ENCODE measurements at places on chromosomes 13 and 19.
A peak's percentile ranks its signal among the peaks of the same experiment; 100 is the strongest.

DNA sequence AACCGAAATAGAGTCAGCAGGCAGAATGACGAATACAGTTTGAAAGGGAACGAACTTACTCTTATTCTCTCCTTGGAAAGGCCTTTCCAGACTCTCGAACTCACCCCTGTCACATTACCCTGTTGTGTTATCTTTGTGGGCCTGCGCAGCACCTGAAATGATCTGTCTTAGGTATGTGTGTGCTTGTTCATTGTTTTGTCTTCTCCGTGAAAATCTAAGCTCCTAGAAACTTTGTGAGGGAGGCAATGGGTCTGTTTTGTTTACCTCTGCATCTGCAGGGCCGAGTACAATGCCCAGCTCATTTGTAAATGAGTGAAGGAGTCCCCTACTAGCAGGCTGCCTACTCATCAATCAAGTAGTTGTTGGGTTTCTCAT is 19.6 kb downstream of the HMGB1 start:
- DNase-seq = no peak

- no peak for DNase-seq
Observed at GRCh38 chr19:1217366-1217765, 11.8 kb downstream of the STK11 start.

GRCh38 chr13:48504606-48505005 is 28.3 kb downstream of the RCBTB2 start:
- DNase-seq = no peak

- no peak for DNase-seq
Observed at GRCh38 chr13:42055500-42056085, 7.1 kb downstream of the DGKH start.

- DNase-seq = no peak
Observed at GRCh38 chr19:17021328-17021727, 5.3 kb downstream of the CPAMD8 start.

DNA sequence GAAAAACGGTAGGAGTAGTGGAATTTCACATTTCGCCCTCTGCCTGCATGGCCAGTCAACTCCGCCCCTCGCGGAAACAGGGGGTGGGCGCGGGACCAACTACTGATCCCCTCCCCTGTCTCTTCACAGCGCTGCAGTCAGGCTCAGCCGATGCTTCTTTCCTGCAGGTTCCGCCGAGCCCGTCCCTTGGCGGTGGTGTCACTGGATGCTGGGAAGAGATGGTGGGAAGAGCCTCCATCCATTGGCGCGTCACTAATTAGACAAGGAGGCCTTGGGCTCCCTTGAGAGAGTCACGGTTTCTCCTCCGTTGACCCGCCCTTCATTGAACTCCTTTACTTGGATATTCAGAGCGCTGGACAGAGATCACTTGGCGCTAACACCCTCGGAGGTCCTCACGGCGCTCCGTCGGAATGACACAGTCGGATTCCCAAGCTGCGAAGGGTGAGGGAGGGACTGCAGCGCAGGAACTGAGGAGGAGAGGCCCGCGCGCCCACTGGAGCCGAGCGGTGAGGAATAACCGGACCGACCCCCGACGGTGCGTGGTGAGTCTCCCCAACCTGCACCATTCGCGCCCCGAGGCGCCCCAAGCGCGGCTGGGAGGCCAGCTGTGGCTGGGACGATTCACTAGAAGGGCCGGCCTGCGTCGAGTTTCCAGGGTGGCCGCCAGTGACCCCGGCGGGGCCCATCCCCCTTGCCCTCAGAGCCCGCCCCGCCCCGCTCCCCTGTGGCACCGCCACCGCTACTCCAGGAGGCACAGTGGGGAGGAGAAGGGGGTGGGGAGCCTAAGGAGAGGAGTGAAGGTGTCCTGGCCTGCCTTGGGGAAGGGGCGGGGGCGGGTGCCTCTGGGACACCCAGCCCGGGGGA is 11.2 kb upstream of the CEACAM21 start:
- no peak for DNase-seq

- DNase-seq = no peak
Observed at GRCh38 chr13:93222976-93223375, 3.6 kb upstream of the GPC6 start.

GRCh38 chr13:107764046-107764445 is 451.3 kb downstream of the LIG4 start:
- DNase-seq = no peak

- no peak for DNase-seq
Observed at GRCh38 chr19:7386308-7386707, 37.6 kb downstream of the ARHGEF18 start.

GRCh38 chr19:12720851-12721655 is 2.7 kb downstream of the TNPO2 start:
- DNase-seq = no peak

DNA sequence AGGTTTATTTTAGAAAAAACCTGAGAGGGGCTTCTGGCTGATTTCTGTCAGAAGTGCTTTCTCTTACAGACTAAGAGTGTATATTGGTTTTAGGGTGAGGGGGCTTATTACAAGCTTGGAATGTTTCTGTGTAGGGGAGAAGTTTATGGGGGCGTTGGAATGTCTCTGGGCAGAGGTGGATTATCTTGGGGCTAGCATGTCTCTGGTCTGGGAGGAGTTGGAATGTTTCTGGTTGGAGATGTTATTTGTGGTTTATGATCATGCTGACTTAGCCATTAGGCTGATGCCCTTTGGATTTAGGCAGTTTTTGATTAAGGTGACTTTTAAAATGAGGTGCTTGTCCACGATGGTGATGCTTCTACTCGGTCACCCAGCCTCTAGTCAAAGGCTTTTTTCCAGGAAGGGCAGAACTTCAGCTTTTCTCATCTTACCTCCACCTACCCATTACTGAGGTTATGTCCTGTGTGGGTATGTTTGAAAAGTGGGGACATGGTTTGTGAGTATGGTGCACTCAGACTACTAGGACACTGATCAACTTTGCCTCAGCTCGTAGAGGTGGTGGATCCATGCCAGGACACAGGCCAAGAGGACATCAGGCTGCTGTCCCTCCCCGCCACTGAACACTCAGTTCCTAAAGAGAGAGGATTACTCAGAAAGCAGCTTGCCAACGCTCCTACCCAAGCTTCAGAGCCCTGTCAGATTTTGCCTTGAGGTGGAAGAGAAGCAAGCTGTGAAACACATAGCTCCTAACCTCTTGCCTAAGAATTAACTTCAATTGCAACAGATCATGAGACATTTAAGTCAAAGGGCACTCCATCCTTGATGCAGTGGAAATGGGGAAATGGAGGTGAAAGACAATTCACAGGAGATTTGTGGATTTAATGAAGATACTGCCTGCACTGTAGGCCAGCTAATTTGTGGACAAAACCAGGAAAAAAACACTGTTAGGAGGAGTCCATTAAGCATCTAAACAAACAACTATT is 63.6 kb downstream of the ZNF44 start:
- DNase-seq = no peak

DNA sequence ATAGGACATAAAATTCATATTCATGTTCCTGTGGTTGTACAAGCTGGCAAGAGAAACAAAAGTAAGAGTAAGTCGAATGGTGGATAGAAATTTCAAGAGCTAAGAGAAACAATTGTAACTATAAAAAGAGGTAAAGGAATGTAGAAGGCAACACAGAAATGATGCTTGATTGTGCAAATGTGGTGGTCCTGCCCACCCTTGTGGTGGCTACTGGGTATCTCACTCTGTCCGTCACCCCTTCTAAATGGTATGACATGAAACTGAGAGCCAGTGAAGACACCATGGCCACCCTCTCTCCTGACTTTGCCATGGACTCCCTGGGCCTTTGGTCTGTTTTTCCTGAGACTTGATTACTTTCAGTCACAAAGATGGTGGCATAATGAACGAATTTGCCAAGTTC is 925.9 kb upstream of the SLITRK6 start:
- no peak for DNase-seq

DNA sequence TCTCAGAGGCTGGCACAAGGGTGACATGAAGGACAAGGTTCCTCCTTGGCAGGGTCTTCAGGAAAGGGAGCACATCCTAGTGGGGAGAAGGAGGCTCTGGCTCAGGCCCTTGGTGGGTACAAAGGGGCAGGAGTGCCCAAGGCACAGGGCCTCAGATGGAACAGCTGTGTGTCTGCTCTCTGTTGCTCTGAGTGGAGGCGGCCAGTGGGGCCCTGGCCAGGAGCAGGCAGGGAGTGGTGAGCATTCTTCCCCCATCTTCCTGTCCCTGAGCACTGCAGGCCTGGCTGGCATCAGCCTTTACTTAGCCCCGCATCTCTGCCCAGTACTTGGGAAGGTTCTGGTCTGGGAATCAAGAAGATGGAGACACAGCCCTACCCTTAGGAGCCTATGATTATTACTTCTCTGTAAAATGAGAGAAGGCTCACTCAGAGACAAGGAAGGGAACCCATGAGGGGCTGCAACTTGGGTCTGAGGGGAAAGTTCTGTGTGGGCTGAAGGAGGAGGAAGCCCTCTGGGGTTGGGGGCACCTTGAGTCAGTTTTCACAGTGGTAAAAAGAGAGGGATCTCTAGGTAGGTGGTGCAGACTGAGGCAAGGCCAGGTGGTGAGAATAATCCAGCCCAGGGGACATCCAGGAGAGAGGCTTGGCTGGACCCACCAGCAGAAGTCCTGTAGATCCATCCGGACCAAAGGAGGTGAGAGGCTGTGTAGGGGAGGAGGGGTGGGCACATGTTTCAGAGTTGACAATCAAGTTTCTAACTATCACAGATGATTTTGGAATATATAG is 173.5 kb downstream of the TSHZ3 start:
- no peak for DNase-seq

DNA sequence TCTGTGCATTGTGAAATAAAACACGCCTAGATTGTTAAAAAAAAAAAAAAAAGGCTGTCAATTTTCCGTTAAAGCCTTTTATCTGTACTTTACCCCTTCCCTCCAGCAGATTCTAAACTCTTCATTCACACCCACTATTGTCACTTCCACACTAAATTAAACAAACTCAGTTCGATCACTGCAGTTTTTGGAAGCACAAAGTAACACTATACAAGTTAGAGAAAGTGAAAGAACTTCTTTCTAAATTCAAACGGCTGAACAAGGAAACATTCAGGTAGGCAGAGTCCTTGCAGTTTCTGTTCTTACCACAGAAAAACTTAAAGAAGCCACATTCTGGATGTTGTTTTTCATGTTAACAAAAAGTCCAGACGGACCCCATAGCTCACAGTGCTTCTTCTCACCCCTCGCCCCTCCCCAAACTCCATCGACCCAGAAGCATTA is 27.5 kb upstream of the UBE2L5 start:
- DNase-seq = no peak

GRCh38 chr19:58401840-58402421 is 6.5 kb downstream of the RNF225 start:
- DNase-seq = no peak

GRCh38 chr19:38032151-38032550 is 125.1 kb downstream of the SIPA1L3 start:
- DNase-seq = no peak

DNA sequence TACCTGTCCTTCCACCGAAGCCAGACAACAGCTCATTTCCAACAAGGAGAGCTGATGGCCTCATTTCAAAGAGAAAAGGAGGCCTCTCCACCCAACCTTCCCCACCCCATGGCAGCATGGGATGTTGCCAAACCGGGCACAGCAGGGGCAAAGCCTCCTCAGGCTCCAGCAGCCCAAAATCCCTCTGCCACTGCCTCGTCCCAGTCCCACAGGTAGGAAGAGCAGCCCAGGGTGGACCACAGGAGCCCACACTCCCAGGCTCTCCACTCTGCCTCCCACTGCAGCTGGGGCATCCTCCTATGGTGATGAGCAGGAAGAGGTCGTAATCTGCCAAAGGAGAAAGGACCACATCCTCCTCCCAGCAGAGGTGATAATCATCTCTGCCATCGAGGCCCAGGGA is 50.9 kb downstream of the PEPD start:
- no peak for DNase-seq

GRCh38 chr13:108026680-108027410 is 188.5 kb downstream of the LIG4 start:
- no peak for DNase-seq

- no peak for DNase-seq
Observed at GRCh38 chr13:93625536-93625935, 398.9 kb downstream of the GPC6 start.

GRCh38 chr13:33692531-33692930 is 125.4 kb upstream of the RFC3 start:
- DNase-seq = no peak

GRCh38 chr13:103517066-103517767 is 451.0 kb upstream of the SLC10A2 start:
- no peak for DNase-seq

GRCh38 chr13:101473458-101473857 is 21.0 kb downstream of the ITGBL1 start:
- no peak for DNase-seq

- DNase-seq = no peak
Observed at GRCh38 chr13:91078093-91078679, 269.3 kb upstream of the MIR17HG start.

- no peak for DNase-seq
Observed at GRCh38 chr13:95546919-95547318, 5.6 kb upstream of the CLDN10 start.

DNA sequence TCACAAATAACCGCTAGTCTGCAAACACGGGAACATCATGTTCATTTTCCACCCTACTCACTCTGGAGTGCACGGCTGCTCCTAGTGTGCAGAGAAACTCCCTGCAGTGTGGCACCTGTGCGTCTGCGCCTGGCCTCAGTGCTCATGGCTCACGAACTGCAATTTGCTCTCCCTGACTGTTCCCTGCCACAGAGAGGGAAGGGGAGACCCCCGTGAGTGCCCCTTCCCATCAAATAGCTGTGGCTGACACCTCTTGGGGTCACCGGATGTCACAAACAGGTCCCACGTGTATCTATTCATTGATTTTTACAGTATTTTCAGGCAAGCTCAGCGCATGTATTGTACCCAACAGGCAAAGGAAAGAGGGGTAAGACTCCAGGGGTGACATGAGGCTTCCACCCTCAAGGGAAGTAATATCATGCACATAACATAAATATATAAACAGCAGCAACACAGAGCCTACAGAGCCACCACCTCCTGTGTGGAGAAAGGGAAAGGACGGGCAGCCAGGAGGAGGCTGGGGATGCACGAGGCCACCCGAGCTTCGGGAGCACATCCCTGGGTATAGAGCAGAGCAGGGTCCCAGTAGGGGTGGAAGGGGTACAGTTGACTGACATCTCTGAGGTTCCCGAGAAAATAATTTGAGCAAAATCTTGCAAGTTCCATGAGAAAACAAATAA is 140.3 kb upstream of the SOX1 start:
- no peak for DNase-seq

DNA sequence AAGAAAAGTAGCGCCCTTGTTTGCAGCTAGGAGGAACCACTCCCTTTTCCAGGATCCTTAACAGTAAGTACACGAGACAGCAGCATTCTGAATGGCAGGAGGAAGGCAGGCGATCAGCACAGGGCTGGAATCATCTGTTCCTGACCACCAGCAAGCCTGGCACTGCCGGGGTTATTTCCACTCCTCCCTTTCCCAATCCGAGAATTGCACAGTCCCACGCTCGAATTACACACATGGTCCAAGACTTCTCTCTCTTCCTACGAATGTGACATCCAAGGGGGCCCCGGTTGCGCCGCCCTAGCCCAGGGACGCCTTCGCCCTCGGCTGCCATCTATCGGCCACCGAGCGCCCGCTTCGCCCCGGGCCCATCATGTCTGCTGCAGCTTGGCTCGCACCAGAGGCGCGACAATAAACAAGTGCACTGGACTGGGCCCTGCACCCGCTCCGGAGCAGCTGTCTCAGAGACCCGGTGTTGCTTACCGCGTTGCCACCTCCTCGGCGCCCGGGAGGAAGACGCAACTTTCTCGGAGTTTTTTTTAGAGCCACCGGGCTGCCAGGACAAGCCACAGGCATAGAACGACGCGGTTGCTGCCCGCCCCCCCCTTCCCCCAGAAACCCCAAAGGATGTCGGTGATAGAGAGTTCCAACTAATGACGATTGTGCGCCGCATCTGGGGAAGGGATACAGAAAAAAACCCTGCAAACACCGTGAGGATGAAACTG is at the start of gene SLITRK5:
Gene SLITRK5 (plus strand): TSS at position 341 of the 722 bp plus-strand sequence. CDS start 4,018 bp downstream, outside the sequence.
- DNase-seq = peak; percentile 64

Data from activated T-cell treated with anti-CD3 and anti-CD28 coated beads for 48 hours (primary cell).